ENCODE measurements at places on chromosomes 6 and 20. TPM values are rescaled to one million over a fixed set of nuclear protein-coding genes. Genes with fewer than 3 reads are reported as not detected.

Gene SLCO4A1
- not detected for total RNA-seq

Gene KCNK16
- not detected for total RNA-seq

Gene IMPG1
- 0.26 TPM for total RNA-seq

Gene SAMD3
- not detected for total RNA-seq

Gene UBD
- 0.13 TPM for total RNA-seq

Gene TPD52L2
- total RNA-seq = 132 TPM

Gene DDAH2
- total RNA-seq = 42.4 TPM

Gene DLK2
- total RNA-seq = 1.8 TPM

Gene NPEPL1
- 14.2 TPM for total RNA-seq

Gene BHLHE23
- total RNA-seq = not detected

Gene HMGCLL1
- 0.39 TPM for total RNA-seq

Gene ESR1
- total RNA-seq = 0.13 TPM

Gene MCM8
- total RNA-seq = 4.2 TPM

Gene CCM2L
- total RNA-seq = 0.13 TPM

Gene OCSTAMP
- not detected for total RNA-seq

Gene SRSF12
- total RNA-seq = 1.0 TPM

Gene CALHM4
- not detected for total RNA-seq

Gene FAM83B
- 0.91 TPM for total RNA-seq

Gene KCNB1
- under 0.01 TPM for total RNA-seq

Gene HNF4A
- not detected for total RNA-seq

Gene NRSN1
- not detected for total RNA-seq

Gene RNF182
- total RNA-seq = 5.3 TPM

Gene COL11A2
- total RNA-seq = 0.16 TPM

Gene CAGE1
- total RNA-seq = under 0.01 TPM
